Activated CD4-positive, alpha-beta T cell treated with anti-CD3 and anti-CD28 coated beads, Interleukin-2, amount 10 ng/mL, durations not matched to agents 7 days and 5 days (primary cell): ENCODE measurements at places on chromosomes 3 and 15. TPM values are rescaled to one million over a fixed set of nuclear protein-coding genes. Genes with fewer than 3 reads are reported as not detected.

ADGRG7 gene
- not detected for total RNA-seq

PPARG gene
- total RNA-seq: 0.55 TPM

- DNase-seq: no peak
Measured at GRCh38 chr3:81788610-81789009, 27.2 kb upstream of the GBE1 start.

DNA sequence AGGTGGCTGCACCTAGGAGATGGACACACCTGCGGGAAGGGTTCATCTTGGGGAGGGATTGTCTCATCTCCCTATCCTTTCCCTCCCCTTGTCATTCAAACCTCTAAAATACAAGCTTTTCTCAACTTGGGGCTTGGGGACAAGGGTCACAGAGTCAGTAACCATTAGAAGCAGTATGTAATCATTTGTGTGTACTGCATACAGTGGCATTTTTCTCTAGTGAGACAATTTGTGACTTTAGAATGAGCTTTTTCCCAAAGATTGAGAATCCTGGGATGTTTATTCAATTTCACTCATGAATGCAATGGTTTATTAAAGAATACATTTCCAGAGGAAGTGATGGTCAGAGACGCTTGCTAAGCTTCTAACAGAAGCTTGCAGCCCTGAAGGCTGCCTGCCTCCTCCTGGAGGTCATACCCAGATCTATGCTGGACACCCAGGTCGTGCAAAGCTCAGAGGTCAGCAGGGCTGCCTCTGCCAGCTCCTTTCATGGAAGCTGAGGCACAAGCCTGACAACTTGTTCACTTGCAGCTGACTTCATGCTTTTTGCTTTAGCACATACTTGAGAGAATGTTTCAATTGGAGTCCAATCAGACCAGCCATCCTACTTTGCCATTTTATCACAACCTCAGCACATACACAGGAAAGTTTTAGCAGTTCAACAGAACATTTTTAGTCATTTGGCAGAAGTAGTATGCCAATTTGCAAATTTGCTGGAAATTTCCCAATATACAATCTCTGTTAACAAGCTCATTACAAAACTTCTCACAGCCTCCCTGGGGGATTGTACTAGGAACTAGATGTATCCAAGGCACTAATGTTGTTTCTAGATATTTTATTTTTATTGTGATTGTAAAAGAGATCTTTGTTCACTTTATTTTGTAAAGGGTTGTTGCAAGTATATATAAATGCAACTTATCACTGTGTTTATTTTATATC, 25.6 kb upstream of the ALDH1L1 start:
- no peak for DNase-seq

GRCh38 chr15:78224023-78224411, 10.3 kb downstream of the ACSBG1 start:
- DNase-seq: no peak

GRCh38 chr3:55765906-55766701, 279.0 kb upstream of the WNT5A start:
- no peak for DNase-seq

DNA sequence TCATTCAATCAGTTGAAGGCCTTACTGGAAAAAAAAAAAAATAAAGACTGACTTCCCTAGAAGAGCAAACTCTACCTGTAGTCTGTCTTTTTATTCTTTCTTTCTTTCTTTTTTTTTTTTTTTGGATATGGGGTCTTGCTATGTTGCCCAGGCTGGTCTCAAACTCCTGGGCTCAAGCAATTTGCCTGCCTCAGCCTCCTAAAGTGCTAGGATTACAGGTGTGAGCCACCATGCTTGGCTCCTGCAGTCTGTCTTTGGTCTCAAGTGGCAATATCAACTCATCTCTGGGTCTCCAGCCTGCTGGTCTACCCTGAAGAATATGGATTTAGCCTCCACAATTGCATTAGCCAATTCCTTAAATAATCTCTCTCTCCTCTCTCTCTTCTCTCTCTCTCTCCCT, 167.7 kb upstream of the P2RY1 start:
- no peak for DNase-seq

DNA sequence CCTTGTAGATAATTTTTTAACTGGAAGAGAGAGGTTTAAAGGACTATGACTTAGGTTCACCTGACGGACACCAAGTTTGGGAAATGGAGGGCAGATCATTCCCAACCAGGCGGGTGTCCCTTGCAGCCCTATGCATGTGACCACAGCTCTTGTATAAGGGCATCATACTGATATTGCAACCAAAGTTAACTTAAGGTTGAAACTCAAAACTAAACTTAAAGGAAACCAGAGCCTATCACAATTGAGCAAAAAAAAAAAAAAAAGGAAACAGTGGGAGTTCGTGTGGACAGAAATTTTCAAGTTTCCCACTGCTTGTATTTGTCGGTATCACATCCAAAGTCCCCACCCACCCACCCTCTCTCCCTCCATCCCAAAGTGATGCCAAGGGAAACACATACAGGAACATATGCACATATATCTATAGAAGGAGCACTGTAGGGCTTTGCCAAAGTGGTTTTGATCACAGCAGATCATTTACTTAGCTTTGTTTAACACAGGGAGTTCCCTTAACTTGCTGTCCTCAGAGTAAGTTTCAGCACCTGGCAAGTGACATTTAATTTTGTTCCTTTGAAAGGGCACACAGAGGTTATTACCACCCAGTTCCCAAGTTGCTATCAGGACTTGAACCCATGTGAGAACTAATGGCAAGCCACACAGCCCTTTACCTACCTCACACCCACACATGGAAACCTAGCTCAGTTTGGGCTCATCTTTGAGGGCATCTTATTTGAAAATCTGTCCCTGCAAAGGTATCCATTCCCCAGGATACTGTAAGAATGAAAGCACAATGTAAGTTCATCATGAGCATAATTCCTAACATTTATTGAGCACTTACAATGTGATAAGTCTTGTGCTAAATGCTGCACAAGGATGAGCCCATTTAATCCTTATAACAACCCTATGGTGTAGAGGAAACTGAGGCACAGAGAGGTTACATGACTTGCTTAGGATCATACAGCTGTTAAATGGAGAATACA, 204.5 kb upstream of the CMC1 start:
- no peak for DNase-seq

DNA sequence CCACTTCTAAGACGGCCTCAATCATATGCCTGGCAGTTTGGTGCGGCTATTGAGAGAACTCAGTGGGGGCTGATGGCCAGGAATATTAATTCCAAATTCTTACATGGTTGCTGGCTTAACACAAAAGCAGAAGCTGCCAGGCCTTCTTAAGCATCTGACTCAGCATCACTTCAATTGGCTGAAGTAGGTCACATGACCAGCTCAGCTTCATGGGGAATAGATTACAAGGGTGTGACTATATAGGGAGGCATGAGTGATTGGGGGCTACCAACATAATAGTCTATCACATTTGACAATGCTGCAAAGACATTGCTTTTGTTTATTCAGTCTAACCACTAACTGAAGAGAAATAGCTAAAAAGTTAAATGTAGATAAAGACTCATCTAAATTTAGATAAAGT, 101.6 kb upstream of the ANKRD28 start:
- no peak for DNase-seq
